Retinal pigment epithelial cell (primary cell): ENCODE measurements at places on chromosomes 1 and 21.

- DNase-seq, result no peak
Measured at GRCh38 chr1:88890791-88891317, 513 bp downstream of the GTF2B start.

GRCh38 chr1:39894884-39895495 lies 6.7 kb downstream of the MYCL start:
- no peak for DNase-seq

- DNase-seq, result no peak
Measured at GRCh38 chr21:30444204-30444603, 4.1 kb downstream of the KRTAP15-1 start.

DNA sequence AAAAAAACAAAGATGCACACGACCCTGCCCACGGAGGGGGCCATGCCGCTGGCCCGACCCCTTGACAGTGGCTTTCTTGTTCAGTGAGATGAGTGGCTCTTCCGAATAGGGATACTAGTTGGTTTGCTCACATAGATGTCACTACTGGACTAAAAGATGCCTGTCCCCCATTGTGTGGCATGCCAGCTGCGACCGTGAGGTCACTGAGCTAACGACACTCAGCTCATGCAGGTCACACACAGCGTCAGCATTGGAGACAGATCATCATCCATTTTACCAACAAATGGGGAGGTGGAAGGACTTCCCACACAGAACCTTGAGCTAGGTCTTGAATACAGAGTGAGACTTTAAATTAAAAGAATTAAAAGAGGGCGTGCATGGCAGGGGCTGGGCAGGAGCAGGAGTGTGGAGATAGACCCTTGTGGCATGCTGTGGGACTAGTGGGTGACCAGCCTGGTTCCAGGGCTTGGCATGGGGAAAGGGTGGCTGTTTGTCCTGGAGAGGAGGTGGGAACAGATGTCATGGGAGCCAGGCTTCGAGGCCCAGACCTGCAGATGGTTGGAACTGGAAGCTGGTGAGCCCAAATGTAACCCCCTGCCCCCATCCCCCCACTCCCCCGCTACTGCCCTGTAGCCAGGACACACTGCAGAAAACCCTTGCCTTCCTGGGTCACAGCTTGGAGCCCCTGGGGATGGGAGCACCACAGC lies 12.4 kb downstream of the SLC1A7 start:
- DNase-seq, result no peak

DNA sequence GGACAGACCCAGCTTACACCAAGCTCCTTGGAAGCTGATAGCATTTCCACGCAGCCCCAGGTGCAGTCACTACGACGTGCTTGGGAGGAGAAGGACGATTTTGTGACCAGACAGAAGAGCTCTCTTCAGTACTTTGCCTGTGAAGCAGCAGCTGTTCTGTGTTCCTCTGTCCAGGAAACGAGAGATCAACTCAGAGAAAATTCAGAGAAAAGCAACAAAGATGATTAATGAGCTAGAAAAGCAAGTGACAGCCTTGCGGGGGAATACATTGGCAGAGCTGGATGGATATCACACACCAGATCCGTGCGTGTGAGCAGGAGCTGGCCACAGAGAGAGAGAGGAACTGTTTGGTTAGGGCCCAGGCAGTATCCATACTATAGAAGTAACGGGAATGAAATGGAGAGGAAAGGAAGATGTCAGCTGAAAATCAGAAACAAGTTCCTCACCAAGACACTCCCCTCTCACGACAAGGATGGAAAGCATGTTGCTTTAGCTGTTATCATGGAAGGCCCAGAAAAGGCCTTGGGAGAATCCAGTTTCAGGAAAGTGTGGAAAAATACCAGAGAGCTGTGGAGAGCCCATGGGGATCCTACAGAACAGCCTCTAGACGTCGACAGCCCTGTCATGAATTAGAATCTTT lies 106.2 kb downstream of the TOMM20 start:
- DNase-seq, result no peak

DNA sequence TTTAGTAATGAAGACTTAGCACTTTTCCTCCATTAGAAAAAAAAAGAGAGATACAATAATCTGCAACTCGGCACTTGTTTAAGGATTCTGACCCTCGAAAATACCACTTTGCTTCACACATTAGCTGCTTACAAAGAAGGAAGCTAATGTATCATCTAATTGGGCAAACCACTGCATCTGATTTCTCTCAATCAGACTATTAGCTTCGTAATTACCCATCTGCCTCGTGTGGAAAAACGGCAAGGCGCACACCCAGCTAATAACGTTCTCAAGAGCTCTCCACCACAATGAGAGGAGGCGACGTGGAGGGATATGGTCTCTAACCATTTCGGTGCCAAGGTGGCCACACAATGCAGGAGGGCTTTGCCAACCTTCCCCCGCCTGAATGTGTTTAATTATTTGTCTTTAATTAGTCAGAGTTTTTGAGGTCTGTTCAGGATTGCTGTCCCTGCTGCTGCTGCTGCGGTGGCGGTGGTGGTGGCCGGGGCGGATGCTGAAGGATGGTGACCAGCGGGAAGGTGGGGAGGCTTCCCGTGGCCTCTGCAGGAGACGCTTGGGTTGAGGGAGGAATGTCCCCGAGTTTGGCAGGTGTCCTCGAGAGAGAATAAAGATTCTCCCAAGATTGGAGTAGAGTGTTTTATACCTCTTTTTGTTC lies 374.5 kb downstream of the RPS6KC1 start:
- DNase-seq, result no peak

DNA sequence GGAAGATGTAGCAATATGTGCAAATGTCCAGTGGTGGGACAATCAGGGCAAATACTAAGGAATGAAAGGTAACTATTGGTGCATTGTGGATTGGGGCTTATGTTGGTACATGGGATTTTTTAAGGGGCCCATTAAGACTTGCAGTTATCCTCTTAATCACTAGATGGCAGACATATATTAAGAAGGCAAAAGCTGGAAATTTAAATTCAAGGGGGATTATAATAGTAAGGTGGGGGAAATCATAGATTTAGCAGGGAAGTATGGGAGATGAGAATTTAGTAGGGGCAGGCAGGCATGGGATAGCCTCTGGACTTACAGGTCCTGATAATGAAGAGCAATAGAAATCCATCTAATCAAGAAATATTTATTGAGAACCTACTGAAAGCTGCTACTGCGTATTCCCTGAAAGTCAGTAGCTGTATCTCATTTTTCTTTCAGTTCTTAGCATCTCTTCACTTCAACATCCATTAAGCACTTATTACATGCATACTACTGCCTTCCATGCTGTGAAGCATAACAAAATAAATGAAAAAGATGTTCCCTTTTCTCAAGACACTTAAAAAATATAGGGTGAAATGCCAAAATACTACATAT lies 251.8 kb downstream of the CRB1 start:
- no peak for DNase-seq

- DNase-seq, result no peak
Measured at GRCh38 chr1:201653233-201653632, 114.3 kb downstream of the NAV1 start.

DNA sequence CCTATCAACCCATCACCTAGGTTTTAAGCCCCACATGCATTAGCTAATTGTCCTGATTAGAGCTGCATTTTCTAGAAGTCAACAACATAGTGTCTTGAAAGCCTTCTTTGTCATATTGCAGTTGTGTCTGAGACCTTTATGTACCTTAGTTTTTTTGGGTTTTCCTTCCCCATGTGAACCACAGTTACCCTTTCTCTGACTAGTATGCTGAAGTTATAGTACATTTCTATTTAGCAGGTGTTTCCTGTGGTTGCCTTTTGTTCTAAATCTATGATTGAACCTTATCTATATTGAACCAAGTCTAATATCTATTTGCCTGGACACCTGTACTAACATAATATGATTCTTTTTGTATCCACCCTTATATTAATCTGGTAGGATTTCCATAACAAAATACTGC lies 135.6 kb downstream of the ST6GALNAC3 start:
- DNase-seq, result no peak

DNA sequence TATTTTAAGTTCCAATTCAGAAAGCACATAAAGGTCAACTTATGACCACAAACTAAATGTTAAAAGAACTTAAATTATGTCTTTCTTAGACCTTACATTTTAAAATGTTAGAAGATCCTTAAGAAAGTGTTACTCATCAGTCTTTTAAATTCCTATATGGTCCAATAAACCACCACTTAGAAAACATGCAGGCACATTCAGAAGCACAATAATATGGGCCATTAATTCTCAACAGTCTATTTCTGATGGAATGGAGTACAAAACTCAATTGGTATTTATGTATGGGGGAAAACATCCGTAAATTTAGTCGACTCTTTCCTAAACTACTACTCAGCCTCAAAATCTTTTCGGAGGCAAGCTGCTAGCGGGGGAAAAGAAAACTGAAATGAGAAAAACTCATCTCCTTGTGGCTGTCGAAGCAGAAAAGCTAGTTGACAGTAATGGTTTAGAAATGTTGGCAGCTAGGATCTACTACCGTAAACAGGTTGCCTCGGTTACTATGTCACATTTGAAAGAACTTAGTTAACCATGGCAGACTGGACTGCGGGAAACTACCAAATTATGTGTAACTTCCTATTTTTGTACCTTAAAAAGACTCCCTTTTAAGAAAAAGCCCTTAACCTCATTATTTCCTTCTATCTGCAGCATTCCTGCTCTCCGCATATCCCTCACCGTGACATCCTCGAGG lies 1.0 kb downstream of the TRMT1L start:
- no peak for DNase-seq

- no peak for DNase-seq
Measured at GRCh38 chr1:100622966-100623762, 85.2 kb downstream of the GPR88 start.

- no peak for DNase-seq
Measured at GRCh38 chr1:34744851-34745250, 10.0 kb upstream of the GJB5 start.

DNA sequence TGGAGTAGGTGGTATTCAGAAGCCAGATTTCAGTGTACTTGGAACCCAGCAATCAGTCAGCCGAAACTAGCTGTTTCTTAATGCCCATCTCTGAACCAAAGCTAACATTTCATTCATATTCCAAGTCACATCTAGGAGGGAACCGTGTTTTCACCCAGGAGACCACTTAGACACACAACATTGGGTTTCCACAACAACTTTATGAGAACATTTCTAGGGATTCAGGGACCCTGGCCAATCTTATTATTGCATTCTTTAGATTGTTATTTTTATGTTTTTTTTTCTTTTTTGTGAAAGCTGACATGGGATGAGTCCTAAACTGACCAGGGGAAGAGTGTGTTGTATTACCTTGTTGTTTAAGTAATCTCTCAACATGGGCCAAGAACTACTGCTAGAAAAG lies 72.5 kb upstream of the KIAA0040 start:
- no peak for DNase-seq

DNA sequence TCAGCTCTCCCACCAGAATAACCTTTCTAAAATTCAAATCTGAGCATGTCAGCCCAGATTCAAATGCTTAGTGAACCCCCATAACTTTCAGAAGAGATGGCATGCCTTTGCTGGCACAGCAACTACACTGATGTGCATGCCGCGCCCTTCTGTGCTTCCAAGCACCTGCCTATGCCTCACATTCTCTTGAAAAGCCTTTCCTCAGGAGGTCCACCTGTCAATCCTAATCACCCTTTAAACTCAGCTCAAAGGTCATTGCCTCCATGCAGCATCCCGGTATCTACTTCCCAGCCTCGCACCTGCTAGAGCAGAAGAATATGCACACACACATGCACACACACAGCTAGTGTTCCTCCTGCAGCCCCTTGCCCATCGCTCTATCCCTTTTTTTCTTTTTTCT lies 5.2 kb upstream of the S100A2 start:
- DNase-seq, result no peak

- DNase-seq, result no peak
Measured at GRCh38 chr21:16408280-16408679, 678.5 kb downstream of the USP25 start.

- DNase-seq, result no peak
Measured at GRCh38 chr1:19814244-19814661, 830 bp downstream of the RNF186 start.

- no peak for DNase-seq
Measured at GRCh38 chr1:28193701-28194161, 17.2 kb upstream of the PTAFR start.
